ENCODE measurements at places on chromosomes 16 and 17.

GRCh38 chr17:16338391-16338790 is 14.9 kb downstream of the CENPV start:
- no peak for DNase-seq

GRCh38 chr17:63132459-63132911 is 166.4 kb downstream of the TANC2 start:
- no peak for DNase-seq

DNA sequence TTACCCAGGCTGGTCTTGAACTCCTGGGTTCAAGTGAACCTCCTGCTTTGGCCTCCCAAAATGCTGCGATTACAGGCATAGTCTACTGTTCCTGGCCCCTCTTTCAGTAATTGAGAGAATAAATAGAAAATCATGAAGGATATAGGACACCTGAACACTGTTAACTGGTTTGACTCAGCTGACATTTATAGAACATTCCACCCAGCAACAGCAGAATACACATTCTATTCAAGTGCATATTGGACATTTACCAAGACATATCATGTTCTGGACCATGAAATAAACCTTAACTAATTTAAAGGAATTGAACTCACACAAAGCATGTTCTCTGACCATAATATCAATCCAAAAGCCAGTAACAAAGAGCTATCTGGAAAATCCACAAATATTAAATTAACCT is 19.8 kb upstream of the BAIAP2 start:
- DNase-seq: no peak

DNA sequence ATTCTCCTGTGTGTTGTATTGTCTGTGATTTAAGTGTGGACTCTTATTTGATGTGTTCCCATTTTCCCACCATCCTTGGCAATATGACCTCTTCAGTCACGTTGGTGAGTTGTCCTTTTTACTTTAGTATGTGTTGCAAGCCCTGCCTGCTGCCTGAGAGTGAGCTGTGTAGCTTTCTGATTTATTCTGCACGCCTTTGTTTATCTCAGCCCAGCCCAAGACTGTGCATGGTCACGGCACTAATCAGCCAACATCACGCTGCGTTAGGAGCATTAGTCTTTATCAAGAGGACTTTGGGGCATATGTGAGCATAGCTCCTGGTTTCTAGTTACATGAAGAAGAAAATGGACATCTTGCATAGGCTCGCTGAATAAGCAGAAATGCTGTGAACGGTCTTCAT is 6.0 kb downstream of the TOM1L1 start:
- no peak for DNase-seq

DNA sequence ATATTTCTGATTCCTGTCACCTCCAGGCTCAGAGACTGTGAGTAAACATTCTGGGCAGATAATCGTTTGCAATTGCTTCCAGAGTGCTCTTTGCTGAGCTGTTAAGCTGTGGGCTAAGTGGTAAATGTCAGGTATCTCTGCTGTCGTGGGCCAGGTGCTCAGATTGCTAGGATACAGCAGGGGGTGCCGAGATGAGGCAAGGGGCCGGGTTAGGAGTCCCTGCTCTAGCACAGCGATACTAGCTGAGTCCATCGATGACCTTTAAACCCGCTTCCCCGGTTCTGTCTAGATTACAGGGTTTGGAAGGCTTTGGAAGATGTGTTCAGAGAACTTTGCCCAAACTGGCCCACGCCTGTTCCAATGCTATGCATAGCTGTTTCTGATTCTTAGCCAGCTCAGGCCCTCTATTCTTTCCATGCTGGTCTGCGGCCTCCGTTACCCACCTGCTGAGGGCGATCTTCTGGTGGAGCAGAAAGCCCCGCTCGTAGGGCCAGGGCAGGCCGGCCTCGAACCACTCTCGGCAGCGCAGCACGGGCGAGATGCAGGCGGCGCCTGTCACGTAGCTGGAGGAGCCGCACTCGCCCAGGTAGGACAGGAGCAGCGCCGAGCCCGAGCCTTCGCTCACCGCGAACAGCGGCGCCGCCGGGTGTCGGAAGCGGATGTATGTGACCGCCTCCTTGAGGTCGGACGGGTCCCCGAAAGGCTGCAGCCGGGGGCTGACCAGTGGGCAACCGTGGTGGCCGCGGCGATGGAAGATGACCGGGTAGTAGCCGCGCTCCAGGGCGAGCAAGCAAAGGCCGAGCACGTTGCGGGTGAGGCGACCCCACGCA is 979 bp downstream of the ABHD15 start:
- DNase-seq: peak; percentile 48

DNA sequence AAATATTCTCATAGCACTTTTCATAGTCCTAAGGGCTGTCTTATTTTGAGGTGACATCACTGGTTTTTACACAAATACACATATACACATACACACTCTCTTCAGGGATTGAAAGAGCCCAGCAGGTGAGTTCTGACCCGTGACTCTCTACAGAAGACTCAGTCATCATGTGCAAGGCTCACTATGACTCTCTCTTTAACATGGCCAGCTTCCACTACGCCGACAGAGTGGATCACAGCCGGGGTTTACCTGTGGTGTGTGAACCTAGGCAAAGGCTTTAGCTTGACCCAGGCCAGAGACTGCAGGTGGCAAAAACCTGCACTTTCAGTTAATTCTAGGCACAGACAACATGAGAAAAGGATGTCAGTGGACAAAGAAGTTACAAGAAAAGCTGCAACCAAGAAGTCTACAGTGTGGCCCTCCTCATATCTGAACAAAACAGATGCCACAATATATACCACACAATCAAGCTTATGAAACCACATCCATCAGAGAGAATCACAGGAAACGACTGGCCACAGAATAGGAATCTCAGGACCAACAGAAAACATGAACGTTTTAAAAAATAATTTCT is 56.5 kb downstream of the CYTH1 start:
- no peak for DNase-seq

GRCh38 chr17:67639555-67639954 is 78.2 kb upstream of the NOL11 start:
- DNase-seq: no peak

DNA sequence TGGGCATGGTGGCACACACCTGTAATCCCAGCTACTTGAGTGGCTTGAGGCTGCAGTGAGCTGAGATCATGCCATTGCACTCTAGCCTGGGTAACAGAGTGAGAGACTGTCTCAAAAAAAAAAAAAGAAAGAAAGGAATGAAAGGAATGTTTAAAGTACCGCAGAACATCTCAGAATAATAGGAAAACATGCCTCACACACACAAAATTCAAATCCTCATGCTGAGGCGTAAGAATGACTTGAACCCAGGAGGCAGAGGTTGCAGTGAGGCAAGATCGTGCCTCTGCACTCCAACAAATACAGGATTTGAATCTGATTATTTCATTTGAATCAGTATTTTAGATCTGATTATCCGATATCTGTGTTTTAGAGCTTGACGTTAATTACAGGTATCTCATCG is 21.3 kb upstream of the GAA start:
- no peak for DNase-seq

DNA sequence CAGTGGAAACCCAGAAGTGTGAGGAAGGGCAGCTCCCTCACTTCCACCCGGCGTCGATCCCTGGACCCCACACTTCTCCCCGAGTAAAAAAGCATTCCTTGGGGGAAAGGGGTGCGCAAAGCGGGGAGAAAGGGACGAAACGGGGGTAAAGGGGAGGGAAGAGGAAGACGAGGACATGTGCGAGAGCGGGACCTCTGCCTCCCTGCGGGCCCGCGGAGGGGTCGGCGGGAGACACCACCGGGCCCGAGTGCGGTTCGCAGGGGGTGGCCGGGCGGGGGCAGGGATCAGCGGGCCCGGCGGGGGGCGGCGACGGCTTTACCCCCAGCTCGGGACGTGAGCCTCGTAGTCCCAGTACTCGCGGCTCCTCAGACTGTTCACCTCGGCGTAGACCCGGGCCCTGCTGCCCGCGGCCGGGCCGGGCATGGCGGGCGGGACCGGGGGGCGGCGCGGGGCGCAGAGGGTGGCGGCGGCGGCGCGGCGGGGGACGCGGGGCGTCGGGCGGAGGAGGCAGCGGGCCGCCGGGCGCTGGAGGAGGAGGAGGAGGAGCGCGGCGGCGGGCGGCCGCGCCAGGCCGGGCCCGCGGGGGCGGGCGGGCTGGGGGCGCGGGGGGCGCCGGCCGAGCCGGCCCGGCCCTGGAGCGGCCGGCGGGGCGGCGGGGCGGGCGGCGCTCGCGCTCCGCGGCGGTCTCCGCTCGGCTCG is 443 bp downstream of the CSNK2A2 start:
- DNase-seq: no peak

GRCh38 chr17:50311112-50311460 is 34.8 kb upstream of the XYLT2 start:
- no peak for DNase-seq

GRCh38 chr17:68102318-68102758 is 66.8 kb downstream of the KPNA2 start:
- DNase-seq: no peak

- DNase-seq: peak; percentile 77
Observed at GRCh38 chr16:67311607-67312488, 14.7 kb downstream of the KCTD19 start.

DNA sequence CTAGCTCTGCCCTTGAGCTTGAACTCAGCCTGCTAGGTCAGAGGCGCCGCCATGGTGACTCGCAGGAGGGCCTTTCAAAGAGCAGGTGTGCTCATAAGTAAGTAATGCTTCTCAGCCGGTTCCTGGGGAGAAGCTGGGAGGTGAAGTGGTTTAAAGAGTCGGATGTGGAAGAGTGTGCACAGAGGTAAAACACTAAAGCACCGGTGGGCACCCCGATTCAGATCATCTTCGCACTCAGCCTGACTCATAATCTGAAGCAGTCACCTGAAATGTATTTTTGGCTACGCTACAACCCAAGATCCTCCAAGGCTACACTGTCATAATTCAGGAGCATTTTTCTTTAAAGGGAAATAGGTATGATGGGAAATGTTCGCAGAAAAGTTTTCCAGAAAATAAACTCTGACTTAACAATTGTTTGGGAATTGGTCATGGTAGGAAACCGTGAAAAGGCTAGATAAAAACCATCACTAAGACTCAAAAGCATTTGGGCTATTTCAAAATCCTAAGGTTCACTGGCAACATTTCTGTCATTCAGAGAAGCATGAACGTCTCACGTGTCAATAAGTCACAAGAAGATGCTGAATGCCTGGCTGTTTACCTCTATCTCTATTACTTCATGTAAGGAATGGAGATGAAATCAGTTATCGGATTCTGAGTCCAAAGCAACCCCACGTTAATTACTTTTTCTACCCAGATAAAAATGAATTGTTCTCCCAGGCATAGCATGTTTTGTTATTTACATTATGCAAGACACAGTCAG is 17.8 kb downstream of the CDH8 start:
- no peak for DNase-seq

DNA sequence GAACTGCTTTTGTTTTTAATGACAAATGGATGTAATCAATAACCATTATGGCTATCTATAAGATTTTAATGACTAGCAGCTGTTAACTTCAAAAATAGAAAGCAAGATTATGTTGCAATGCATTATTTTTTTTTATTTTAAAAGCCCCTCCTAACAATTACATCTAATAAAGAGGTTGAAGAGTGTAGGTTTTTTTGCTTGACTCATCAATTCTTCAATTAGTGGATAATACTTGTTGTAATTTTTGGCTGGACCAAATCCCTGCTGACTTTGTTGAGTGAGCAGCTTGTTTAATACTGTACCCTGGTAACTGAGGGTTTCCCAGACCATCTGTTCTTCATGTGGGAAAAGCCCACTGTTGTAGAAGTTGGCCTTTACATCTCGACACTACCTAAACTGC is 24.2 kb downstream of the KRT25 start:
- no peak for DNase-seq

- no peak for DNase-seq
Observed at GRCh38 chr17:37494971-37495370, 5.3 kb downstream of the DUSP14 start.

DNA sequence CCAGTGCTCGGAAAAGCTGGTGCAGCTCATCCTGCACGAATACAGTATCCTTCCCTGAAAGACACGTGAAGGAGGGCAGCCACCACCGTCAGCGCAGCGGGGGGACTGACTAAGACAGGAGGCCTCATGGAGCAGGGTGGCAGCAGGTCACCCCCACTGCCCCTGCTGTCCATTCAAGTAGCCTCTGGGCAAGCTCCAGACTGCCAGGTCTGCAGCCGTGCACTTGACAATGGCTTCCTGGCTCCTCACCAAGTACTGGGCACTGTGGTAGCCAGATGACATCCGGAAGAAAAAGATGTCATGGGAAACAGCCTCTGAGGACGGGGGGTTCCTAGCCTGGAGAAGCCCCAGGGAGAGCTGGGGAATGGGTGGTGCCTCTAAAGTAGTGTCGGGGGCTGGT is 7.9 kb upstream of the MYO15A start:
- DNase-seq: no peak

- DNase-seq: no peak
Observed at GRCh38 chr17:81461607-81462500, 50.7 kb downstream of the ACTG1 start.

- no peak for DNase-seq
Observed at GRCh38 chr16:87333101-87333500, 15.9 kb upstream of the C16orf95 start.

DNA sequence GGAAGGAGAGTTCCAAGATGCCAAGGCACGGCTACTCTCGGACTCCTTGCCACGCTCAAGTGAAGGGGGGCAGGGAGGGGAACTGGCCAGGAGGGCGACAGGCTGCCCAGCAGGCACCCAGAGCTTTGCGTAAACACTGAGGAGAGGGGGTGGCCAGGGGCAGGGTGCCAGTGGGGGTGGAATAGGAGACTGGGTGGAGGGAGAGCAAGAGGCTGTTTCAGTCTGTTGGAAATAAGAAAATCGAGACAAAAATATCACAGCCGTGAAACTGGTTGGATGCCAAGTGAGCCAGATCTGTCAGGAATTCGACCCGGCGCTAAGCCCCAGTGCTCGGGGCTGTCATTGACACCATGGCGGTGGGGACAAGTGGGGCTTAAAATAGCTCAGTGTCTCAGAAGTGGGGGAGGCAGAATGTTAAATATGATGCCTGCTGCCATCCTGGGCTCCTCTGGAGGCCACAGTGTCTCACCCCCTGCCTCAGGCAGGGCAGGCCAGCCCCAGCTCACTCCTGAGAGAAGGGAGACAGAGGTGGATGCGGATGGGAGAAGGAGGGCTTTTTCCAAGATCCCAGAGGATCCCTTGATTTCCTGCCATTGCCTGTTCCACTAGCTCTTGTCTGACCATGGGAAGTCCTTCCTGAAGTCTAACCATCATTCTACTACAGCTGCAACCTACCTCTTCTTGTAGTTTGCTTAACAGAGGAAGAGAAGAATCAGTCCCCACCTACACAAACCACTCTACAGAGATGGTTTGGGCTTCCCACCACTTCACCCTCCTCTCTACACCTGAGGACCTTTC is 9.5 kb downstream of the PNMT start:
- no peak for DNase-seq

- no peak for DNase-seq
Observed at GRCh38 chr17:61413661-61414126, 14.1 kb downstream of the TBX2 start.

- DNase-seq: no peak
Observed at GRCh38 chr16:83533193-83533592, 274.6 kb upstream of the HSBP1 start.

- no peak for DNase-seq
Observed at GRCh38 chr17:82804442-82805191, 35.2 kb downstream of the ZNF750 start.

DNA sequence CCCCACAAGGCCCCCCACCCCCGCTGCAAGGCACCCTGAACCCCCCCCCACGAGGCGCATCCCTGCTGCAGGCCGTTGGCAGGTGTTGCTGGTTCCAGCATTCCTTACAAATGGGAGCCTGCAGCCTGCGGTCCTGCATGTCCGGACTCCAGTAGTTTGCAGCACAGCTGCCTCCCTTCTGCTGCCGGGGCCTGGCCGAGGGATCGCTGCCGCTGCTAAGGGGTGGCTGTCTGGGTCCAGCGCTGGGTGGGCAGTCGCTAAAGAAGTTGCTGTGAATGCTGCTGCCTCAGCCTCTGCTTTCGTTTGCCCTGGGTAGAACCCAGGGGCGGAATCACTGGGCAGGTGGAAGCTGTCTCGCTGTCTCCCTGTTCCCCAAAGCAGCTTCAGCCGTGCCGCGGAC is 11.8 kb downstream of the UTS2R start:
- DNase-seq: no peak
